ENCODE measurements at places on chromosomes 12 and 14. TPM values are rescaled to one million over a fixed set of nuclear protein-coding genes. Genes with fewer than 3 reads are reported as not detected.

The GPR68 gene
- 0.14 TPM for total RNA-seq

The CABP1 gene
- total RNA-seq: 0.95 TPM

The KLRC4 gene
- total RNA-seq: not detected

The ACSS3 gene
- total RNA-seq: 0.95 TPM

The GNG2 gene
- 16.1 TPM for total RNA-seq

The GALNT9 gene
- total RNA-seq: 0.45 TPM

The OR4K17 gene
- total RNA-seq: not detected

The KLHDC1 gene
- 0.98 TPM for total RNA-seq

The RHEBL1 gene
- 2.5 TPM for total RNA-seq

The PLEKHH1 gene
- 32.4 TPM for total RNA-seq

The CORO1C gene
- total RNA-seq: 195 TPM

The KRT3 gene
- not detected for total RNA-seq

The ERBB3 gene
- 101 TPM for total RNA-seq

The LGR5 gene
- total RNA-seq: 28.0 TPM

Measured in Caco-2 (cell line).